ENCODE measurements at places on chromosomes 7 and 10.

DNA sequence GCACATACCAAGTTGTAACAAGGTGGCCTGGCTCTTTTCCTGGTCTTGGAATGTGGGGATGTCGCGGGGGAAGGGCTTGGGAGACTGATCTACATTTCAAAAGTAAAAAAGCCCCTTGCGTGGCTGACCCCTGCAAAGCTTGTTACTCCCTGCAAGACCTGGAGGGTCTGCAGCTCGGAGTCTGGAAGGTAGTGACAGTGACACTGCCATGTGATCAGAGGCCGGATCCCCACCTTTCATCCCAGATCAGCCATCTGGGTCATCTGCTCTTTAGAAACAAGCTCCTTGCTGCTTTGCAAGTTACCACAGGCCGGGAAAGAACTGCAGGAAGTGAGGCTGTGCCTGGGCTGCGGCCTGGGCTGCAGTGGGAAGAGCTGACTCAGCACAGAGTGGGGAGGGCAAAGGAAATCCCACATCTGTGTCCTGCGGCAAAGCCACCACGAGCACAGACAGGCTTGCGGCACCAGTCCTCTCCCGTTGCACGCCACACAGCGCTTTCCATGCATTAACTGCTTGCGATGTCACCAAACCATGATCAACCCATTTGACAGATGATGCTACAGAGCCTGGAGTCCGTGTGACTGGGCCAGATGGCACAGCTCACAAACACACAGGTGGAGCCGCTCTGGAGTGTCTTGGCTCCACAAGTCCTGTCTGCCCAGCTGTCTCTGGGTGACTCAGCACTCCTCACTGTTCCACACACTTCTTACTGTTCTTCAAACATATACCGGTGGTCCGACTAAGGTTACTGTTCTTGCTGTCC, 97.7 kb downstream of the SH3PXD2A start:
- DNase-seq, result no peak

DNA sequence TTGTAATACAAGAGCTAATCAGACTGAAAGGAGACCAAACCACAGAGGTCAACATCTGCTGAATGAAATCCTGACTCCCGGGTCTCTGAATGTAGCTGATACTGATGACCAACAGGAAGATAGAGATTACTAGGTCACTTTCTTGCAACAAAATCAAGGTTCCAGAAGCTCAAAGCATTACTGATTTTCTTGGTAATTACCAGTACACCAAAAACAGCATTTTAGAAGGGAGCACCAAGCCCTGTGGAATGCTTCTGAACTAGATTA, 177.7 kb downstream of the SLC25A13 start:
- no peak for DNase-seq

DNA sequence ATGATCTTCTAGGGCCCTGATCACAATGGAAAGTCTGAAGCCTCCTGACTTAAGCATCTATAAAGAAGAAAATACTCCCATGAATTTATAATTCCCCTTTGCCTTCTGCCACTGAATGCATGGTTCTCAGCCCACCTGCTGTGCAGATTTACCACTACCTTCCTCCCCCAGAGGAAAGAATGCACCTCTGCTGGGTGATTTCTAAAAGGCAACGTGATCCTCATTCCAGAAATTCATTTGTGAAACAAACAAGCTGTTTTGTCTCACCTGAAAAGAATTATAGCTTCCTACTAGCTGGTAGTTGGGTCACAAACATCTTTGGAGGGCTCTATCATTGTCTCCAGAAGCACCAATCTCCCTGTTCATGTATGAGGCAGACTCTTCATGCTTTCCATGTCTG, 320.2 kb downstream of the CDC14C start:
- no peak for DNase-seq

DNA sequence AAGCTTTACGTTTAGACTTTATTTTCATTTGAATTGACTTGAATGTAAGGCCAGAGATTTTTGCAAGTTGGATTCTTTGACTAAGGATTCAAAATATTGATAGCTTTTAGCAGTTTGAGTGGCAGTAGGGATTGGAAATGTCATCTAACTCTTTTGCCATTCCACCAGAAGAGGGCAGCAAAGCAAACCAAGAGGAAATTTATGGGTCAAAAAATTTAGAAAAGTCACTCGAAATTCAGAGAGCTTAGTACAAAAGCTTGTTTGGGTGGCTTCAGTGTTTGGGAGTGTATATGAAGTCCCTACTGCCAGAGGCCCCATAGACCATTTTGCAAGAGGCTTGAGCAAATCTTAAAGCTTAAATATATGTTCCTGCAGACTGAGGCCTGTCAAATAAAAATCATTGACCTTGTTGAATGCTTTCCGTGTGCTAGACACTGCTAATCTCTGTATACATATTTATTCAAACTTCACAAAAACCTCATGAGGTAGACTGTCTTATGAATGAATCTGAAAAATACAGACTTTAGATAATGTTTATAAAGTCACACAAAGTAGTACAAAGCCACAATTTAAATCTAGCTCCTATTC, 44.6 kb upstream of the RSBN1L start:
- no peak for DNase-seq

GRCh38 chr10:60384011-60384410, 5.7 kb downstream of the ANK3 start:
- DNase-seq, result no peak

- no peak for DNase-seq
These were observed 33.4 kb downstream of the OGDH start for GRCh38 chr7:44639671-44640321.

- DNase-seq, result no peak
These were observed 13.3 kb upstream of the FAM180A start for GRCh38 chr7:135761751-135762488.

GRCh38 chr10:19920075-19920726, 104.0 kb downstream of the PLXDC2 start:
- DNase-seq, result no peak

- no peak for DNase-seq
These were observed 218.5 kb downstream of the CXCL12 start for GRCh38 chr10:44166441-44166840.

DNA sequence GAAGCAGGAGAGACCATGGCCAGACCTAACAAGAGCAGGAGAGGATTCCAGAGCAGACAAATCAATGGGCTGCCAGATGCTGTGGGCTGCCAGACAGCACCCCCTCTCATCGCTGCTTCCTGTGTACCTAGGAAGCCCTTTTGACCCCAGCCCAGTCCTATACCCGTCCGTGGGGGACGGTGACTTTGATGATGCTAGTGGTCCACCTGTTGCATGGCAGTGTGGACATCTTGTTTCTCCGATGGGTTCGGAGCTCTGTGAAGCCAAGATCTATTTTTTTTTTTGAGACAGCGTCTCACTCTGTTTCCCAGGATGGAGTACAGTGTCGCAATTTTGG, 18.2 kb upstream of the GDI2 start:
- no peak for DNase-seq

DNA sequence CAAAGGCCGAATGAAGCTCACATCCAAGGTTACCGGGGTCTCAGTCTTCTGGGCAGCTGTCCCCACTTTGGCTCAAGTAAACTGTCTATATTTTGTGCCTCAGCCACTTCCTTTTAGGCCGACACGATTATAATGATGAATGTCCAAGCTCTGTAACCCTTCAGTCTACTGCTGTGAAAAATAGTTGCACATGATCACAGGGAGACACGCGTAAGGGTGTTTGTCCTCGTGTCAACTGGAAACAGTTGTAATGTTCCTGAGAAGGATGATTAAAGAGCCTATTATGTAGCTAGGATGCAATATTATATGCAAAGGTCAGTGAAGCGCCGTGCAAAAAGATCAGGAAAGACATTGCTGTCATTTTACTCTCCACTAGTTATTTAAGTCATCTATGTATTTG, 559.9 kb downstream of the SDK1 start:
- DNase-seq, result no peak

- DNase-seq, result no peak
These were observed 113.0 kb upstream of the DIP2C start for GRCh38 chr10:802506-802905.

DNA sequence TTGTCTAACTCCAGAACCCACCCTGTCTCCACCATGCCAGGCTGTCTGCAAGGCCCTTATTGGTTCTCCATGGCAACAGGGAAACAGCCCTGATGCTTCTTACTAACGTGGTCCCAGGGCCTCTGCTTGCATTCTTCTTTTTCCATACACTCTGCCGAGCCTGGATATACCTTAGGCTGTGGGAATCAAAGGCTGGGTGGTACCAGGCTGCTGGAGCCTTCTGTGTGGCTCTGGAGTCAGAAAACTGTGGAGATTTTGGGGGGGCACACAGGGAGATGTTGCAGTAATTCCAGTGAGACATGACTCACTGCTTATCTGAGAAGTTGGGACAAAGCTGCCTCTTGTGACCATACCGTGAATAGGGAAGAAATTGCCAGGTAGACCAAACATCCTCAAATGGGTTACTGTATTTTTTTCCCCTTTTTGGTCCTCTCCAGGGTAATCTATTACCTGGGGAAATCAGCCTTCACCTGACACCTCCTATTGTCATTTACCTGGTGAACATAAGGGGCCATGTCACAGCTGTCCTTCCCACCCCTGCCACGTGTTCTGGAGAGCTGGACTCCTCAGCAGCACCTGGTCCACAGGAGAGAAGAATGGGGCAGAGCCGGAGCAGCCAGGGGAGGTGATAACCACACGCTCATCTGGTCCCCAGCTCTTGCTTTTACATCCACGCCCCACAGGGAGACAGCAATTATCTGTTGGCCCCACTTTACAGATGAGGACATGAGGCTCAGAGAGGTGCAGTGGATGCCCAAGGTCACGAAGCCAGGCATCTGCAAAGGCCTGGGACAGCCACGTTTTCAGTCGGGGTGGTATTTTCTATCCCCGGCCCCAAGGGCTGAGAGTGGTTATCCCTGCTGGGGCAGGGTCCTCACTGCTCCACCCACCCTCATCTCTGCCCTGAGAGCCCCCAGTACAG, 4.6 kb downstream of the CHST3 start:
- DNase-seq, result no peak

- peak; percentile 16 for DNase-seq
These were observed 23.0 kb downstream of the ASB15 start for GRCh38 chr7:123624527-123625183.

GRCh38 chr10:30553018-30553625, 76.4 kb downstream of the LYZL2 start:
- no peak for DNase-seq

DNA sequence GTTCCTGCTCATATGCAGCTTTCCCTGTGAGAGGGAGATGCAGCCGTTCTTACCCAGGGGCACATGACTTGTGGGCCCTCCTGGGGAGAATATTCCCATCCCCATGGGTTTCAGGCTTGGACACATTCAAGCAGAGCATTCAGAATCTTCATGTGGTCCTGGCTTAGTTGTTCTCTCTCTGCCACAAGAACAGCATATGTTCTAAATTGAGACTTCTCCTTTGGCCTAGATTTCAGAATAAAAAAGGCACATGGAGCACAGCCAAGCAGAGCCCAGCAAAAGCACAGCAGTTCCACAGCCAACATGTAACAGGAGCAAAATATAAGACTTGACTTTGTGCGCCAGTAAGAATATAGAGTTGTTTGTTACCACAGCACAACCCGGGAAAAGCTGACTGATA, 306.4 kb upstream of the MYO3A start:
- no peak for DNase-seq

- no peak for DNase-seq
These were observed 196.8 kb downstream of the XPNPEP1 start for GRCh38 chr10:109726473-109726872.

GRCh38 chr7:80206763-80207162, 72.1 kb downstream of the GNAI1 start:
- no peak for DNase-seq

DNA sequence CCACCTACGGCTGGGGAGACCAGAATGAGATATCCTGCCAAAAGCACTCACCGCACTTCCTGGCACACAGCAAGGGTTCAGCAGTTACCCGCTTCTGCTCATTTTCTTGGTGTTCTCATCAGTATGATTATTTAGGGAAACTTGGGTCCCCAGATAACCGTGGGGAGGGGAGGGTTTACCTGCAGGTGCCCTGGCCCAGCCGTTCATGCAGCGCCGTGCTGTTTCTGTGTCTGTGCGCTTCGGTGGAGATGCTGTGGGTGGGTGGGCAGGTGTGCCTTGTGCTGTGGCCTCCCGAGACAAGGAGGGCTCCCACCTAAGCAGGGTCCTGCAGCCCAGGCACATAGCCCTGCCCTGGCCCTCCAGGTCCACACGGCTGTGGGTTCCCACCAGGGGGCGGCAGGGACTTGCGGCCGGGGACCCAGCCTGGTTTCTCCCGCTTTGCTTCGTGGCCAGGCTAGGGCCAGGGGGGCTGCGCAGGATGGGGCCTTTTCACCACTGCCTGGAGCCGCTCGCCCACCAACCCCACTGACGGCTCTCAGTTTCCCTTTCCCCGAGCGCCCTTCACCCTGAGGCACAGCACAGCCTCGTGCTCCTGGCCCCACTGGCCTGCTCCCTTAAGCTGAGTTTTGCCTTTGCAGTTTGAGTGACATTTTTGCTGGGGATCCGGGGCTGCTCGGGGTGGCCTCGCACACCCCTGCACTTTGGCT, 78.5 kb downstream of the LHPP start:
- peak; percentile 42 for DNase-seq

DNA sequence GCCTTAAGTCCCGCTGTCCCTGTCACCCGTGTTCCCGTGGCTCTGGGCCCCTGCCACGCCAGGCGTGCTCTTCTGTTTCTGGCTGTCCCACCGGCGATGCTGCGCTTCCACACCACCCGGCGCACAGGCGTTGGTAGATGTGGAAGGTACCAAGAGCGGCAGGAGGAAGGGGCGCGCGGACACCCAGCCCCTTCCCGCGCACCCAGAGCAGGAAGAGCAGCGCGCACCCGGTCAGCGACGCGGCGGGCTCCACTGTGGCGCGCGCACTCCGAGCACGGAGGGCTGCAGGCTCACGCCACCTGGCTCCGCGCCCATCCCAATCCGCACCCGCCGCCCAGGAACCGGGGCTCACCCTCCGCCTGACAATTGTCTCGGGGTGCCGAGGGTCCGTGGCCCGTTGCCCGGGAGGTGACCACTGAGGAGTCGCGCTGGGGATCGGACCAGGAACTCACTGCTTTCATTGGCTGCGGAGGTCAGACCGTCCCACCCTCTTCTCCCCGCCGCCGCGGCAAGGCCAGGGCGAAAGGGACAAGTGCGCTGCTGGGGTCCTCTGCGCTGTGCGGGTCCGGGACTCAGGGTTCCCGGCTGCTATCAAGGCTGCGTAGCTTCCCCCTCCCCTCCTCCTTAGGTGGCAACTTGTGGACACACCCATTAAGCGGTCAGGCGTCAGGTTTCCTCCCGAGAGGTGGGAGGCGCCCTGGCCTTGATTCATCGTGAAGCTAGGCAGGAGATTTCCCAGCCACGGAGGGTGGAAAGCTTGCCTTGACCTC, 121.6 kb upstream of the ZNF92 start:
- no peak for DNase-seq

GRCh38 chr7:35831208-35831607, 30.4 kb downstream of the SEPTIN7 start:
- DNase-seq, result no peak

- DNase-seq, result peak; percentile 38
These were observed 561 bp downstream of the PLEKHA1 start for GRCh38 chr10:122374859-122375678.

DNA sequence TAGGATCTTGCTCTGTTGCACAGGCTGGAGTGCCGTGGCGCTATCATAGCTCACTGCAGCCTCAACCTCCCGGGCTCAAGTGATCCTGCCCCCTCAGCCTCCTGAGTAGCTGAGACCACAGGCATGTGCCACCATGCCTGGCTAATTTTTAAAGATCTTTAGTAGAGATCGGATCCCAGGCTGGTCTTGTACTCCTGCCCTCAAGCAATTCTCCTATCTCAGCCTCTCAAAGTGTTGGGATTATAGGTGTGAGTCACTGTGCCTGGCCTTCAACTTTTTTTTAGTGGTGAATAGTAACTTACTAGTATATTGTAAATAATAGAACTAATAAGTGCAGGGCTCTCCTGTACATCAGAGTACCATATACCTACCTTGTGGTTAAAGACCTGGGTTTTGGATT, 52.1 kb upstream of the LMTK2 start:
- DNase-seq, result no peak

Data from stimulated activated CD4-positive, alpha-beta T cell treated with anti-CD3 and anti-CD28 coated beads, TNF-alpha, amount 100 ng/mL, for 1 hour (primary cell).